ENCODE measurements at places on chromosomes 11 and 22.

- DNase-seq: no peak
These were observed 87.2 kb downstream of the KCNC1 start for GRCh38 chr11:17821648-17822400.

- peak; percentile 88 for DNase-seq
These were observed 20.5 kb upstream of the AMOTL1 start for GRCh38 chr11:94747601-94748041.

DNA sequence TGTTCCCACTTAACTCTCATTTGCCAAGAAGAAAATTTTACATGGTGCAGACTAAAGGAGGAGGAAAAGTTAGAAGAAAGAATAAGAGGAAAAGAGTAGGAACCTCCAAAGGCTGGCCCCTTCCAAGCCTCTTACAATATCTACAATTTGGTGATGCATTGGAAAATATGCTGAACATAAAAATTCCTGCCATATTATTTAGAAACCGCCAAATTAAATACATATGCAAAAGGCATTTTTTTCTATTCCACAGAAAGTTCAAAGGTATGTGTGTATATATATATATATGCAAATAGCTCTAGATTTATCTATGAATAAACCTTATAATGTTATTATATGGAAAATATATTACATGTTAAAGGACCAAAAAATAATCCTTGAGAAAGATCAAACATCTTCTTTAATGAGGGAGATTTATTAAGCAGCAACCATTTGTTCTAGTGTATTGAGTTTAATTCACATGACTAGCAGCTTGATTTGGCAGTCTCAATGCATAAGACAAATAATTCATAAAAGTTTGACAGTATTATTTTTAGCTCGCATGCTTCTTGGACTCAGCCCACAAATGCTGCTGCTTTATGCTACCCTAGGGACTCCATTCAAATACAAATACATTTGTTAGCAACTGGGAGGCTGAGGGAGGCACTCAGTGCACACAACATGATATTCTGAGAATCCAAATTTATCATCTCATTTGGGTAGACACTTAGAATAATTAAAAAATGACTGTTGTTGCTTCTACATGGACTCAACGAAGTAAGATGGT, 184.9 kb downstream of the SBF2 start:
- no peak for DNase-seq

DNA sequence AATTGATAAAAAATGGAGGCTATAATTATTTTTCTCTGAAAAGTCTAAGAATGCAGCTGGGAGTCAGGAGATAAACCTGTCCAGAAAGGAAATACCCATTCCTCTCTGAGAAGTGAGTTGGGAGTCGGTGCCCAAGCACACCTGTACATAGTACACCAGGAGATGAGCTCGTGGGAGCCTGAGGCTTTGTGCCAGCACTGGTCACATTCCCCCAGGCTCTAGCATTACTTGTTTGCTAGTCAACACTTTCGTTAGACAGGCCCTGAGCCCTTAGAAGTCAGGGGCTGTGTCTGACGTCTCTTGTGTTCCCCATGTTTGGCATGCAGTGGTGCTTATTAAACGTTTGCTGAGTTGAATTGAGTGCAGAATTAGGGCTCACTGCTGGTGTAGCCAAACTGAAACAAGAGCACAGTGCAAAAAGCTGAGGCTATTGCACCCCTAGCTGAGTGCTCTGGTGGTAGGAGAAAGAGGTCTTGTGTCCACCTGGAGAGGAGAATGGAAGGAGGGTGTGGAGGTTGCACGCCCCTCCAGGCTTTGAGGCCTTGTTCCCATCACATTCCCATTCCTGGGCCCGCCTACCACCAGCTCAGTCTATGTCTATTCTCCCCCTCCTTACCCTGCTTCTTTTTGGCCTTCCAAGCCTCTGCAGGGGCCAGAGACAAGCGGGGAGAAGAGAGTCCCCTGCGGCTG, 6.8 kb downstream of the ROBO4 start:
- no peak for DNase-seq

GRCh38 chr11:6232899-6233298, 1.5 kb downstream of the FHIP1B start:
- no peak for DNase-seq

DNA sequence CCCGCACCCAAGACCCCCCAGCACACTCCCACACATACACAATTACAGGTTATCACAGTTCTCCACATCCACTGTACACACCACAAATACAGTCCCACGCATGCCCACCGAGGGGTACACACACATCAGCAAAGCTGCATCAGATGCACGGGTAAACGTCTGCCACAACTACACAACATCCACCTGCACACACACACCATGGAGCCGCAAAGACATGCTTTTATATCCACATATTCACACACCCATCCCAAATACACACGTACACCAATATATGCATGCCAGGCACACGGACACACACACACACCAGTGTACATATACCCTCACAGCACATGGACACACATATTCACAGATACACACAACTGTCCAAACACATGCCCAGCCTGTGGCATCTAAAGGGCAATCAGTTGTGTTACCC, 5.4 kb upstream of the KCNJ4 start:
- DNase-seq: no peak

GRCh38 chr11:126059238-126059781, 3.4 kb downstream of the CDON start:
- no peak for DNase-seq
